ENCODE measurements at places on chromosomes 1 and 21.

- DNase-seq: no peak
Observed at GRCh38 chr1:47688461-47689296, 250.8 kb downstream of the FOXD2 start.

DNA sequence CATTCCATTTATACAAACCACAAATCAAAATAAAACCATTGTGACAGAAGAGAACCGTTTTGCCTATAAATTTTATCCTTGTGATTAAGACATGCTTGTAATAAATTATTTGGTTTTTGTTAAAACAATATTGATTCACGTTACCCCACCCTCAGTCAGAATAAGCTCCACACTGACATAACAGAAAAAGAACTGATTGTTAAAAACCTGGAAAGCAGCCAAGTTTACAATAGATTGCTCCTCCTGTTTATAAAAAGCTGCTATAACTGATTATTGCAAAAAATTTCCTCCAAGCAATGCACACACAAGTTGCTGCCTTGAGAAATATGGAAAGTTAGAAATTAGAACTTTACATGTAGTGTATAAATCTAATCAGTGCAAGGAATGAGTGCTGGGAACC, 263.5 kb downstream of the SETD4 start:
- no peak for DNase-seq

- DNase-seq: peak; percentile 53
Observed at GRCh38 chr1:7893529-7894180, 40.8 kb upstream of the UTS2 start.

DNA sequence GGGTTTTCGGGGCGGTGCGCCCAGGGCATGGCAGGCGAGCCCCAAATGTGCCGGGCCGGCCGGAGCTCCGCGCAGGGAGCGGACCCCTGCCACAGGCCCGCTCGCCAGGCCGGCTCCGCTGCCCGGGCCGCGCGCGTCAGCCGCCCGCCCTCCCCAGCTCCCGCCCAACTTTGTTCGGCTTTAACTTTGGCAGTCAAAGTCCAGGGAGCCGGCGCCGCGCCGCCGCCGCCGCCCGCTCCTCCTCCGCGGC, 488 bp downstream of the SLC35D1 start:
- no peak for DNase-seq

DNA sequence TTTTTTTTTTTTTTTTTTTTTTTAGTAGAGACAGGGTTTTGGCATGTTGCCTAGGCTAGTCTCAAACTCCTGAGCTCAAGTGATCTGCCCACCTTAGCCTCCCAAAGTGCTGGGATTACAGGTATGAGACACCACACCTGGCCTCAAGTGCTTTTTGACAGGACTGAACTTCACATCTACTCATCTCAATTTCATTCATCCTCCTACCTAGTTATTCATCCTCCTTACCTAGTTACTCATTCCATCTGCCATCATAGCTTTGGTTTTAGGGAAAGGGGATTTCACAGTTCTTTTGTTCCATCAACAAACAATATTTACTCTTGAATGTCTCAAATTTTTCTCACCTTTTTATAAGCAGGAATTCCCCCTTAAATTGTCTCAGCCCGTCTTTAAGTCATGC, 38.6 kb upstream of the RALGPS2 start:
- DNase-seq: no peak

DNA sequence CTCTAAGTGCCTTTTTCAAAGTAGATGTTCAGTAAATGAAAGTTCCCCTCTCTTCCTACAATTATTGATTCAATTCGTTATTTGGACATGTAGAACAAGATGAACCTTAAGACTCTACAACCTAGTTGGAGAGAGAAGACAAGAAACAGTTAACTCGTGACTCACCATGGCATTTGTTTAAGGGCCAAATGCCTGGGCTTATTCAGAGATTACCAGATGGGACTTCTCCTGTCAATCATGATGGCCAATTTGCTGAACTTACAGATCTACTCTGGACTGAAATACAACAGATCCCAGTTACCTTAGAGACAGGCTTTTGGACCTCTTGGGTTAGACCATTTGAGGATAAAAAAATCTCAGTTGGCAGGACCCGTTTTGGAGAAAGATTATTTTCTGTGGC, 93.5 kb downstream of the C1orf94 start:
- DNase-seq: no peak

GRCh38 chr1:228500143-228500734, 13.1 kb downstream of the RNF187 start:
- no peak for DNase-seq

DNA sequence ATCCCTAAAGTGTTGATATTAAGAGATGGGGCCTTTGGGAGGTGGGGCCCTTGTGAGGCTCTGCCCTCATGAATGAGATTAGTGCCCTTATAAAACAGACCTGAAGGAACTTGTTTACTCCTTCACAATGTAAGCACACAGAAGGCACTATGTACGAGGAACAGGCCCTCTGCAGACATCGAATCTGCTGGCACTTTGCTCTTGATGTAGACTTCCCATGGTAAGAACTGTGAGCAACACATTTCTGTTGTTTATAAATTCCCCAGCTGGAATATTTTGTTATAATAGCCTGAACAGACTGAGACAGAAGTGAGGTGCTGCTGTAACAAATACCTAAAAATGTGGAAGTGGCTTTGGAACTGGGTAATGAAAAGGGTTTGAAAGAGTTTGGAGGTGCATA, 193.2 kb downstream of the TGFB2 start:
- DNase-seq: peak; percentile 31

DNA sequence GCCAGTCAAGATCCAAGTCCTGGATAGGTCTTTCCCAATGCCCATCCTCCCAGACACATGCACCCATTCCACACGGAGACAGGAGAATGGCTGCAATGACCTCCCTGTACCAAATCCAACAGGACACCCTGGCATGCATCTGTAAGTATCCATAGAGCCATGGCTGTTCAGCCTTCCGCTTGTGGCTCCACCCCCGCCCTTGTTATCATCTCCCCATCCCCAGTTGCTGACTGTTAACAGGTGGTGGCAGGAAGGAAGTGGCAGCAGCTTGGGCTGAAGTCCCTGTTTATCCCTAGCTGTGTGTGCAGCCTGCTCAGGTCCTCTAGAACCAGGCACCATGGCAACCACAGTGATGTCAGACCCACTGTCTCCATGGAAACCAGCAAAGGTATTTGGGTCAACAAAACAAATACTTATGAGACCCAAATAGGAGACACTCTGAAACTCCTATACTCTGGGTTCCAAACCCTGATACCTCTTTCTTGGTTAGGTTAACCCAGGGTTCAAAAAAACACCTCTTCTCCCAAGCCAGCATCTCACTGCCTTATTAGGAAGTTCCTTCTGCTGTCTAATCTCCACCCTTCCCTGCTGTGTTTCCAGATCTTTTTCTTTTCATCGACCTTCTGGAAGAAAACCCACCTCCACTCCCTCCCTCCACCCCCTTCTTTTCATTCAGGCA, 721 bp downstream of the PBXIP1 start:
- DNase-seq: peak; percentile 37

DNA sequence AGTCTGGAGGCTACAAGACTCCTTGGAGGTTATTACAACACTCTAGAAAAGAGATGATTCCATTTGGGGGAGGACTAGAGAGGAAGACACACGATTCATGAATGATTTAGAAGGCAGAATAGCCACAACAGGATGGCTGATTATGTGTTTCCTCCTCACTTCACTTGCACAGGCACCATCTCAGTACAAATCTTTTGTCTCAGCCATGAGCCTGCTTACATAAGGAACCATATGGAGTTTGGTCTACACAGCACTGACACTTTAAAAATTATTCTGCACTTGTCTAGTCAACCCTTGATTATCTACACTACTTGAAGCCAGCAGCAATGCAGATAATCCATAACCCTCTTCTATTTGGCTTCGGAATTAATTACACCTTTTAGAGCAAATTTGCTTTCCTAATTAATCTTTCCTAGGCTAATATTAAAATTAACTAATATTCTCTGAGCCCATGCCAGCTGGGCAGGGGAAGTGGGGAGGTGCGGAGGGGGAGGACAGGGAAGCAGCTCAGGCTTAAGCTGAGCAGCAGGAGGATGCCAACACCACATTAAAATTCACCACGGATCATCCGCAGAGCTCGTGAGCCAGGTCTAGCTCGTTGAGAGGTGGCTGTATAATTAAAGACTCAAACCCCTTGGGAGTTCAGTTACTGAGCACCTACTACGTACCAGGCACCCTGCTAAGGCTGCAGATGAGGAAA, 3.2 kb upstream of the LEMD1 start:
- no peak for DNase-seq

DNA sequence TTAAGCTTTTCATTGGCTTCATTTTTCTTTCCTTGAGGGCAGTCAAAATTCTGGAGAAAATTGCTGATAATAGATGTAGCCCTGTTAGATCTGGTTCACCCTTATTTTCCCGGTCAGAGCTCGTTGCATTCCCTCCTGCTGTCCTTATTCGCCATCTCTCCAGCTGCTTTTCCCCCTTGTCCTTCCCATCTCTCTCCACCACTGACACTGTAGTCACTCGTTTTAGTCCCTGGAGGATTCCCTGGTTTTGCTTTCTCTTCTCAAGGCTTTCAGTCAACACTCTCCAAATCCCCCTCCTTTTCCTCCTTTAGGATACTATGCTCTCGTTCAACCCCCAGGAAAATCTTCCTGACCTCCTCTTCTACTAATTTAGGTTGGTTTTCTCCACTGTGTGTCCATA, 83.1 kb downstream of the C21orf91 start:
- DNase-seq: no peak

DNA sequence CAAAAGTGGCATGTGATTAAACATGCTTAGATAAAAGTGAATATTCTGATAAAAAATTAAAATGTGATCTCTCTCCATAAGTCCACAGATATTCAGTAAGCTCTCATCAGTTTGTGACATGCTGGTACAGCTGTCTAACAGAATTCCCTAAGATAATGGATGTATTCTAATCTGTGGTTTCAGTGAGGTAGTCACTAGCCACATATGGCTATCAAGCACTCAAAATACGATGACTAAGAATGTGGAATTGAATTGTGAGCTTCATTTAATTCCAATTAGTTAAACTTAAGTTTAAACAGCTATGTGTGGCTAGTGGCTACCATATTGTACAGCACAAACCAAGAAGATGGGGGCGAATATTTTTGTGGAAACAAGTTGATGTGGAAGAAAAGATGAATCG, 4.1 kb upstream of the REG4 start:
- DNase-seq: peak; percentile 47

DNA sequence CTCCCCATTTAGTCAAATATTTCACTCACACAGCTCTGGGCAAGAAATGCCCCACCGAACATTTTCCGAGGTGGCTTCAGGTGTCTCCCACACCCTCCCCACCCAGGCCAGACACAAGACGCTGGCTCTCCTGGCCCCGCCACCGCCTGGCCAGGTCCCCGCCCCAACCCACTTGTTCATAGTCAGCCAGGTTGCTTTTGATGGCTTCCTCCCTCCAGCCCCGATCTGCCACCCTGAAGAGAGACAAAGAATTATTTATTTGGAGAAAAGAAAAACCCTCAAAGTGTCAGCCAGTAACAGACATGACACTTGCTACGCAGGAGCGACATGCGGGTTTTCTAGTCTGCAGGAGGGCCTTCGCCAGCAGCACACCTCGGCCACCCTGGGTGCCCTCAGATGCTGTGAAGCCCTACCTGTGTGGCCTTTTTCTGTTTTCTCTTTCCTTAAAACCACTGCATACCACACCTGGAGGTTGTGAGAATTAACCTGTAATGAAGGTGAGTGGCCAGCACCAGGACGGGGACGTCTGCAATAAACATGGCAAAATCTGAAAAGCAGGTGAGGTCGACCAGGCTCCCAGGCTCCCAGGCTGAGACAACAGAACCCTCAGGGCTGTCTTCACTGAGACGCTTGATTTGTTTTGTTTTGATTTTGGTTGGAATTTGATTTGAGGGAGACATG, 27.2 kb downstream of the SSBP3 start:
- DNase-seq: no peak

- peak; percentile 66 for DNase-seq
Observed at GRCh38 chr1:98103617-98104285, 182.9 kb upstream of the DPYD start.

DNA sequence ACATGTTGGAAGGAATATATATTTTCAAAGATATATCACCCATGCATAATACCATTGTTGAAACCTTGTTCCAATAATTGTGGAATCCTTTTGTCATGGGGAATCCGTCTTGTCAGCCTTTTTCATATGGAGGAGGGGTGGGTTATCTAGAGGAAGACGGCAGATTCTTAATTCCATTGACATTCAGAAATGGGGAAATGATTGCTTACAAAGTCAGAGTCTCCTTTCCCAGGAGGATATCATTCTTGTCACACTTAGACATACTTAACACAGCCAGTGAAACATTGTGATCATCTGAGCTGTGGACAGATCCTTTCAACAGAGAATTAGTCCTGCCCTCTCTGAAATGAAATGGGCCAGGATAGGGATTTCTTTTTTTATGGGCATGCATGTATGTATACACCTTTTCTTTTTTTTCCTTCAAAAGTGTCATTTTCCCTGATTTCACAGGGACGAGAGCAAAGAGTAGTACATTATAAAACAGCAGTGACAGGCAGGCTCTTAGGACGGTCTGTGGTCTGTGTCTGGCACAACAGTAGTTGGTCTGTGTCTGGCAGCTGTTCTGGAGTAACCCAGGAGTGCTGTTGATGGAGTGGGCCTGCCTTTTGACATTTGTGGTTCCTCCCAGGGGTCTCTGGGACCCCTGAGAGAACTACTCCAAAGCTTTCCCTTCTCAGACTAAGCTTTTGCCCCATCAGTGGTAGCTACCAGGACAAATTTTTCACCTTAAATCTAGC, 50.1 kb downstream of the VPS13D start:
- DNase-seq: no peak

DNA sequence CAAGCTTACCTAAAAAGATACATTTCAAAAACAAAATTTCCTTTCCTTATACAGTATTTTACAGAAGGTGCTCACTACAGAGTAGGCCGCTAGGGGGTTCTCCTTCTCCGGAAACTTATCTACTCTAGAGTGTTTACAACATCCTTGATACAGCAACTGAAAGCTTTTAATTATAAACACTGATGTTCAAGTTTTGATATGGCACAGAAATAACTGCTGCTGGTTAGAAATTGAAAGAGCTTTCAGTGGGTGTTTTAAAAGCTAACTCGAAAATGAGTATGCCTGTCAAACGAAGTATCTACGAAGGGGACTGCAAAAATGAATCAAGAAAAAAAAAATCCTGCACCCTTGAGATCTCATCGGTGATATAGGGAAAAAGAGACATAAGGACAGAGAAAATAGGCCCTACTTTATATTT, 1.0 kb downstream of the YOD1 start:
- peak; percentile 66 for DNase-seq

DNA sequence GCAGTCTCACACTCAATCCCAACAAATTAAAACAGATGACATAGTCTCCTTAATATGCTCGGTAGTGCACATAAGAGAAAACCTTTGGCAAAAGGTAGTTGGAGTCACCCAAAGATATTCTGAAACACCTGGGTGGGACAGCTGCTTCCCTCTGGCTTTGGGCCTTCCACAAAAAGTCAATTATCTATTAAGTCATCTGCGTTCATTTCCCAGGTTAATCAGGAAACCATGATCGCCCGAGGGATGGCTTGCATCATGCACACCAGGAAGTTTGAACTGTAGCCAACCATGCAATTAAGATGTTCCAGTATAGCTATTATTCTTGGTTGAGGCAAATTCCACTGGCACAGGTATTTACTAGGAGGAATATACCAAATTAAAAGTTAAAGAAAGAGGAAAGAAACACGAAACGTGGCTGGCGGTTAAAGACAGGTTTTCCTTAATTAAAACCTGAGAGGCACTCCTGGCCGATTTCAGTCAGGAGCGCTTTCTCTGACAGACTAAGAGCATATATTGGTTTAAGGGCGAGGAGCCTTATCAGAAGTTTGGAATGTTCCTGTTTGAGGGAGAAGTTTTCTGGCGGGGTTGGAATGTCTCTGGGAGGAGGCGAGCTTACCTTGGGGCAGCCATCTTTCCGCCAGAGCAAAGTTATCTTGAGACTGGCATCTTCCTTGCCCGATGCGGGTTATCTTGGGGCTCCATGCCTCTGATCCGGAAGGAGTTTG, 19.9 kb downstream of the CLDN17 start:
- no peak for DNase-seq

GRCh38 chr1:187384504-187384903, 555.8 kb downstream of the PLA2G4A start:
- no peak for DNase-seq

Data from HCEC 1CT (cell line).